Spinal cord (tissue), 10 donors: ENCODE measurements at places on chromosomes 6 and 20.

GRCh38 chr6:51550243-51550642 lies 537.2 kb downstream of the PKHD1 start:
- no peak overlapping the region for H3K4me3 ChIP-seq
- no peak for DNase-seq
- H3K27ac ChIP-seq: no peak overlapping the region
- H3K27me3 ChIP-seq: no peaks in the 10 kb centered on the region
- no peaks in the 10 kb centered on the region for H3K4me1 ChIP-seq

GRCh38 chr6:168599769-168600330 lies 158.9 kb downstream of the SMOC2 start:
- DNase-seq: no peak
- H3K27ac ChIP-seq: no peak overlapping the region
- no peak overlapping the region for H3K4me3 ChIP-seq

- no peak for DNase-seq
- no peaks in the 10 kb centered on the region for H3K27me3 ChIP-seq
- no peak overlapping the region for H3K4me3 ChIP-seq
- no peaks in the 10 kb centered on the region for H3K36me3 ChIP-seq
- no peaks in the 10 kb centered on the region for H3K4me1 ChIP-seq
Observed at GRCh38 chr6:147000545-147001488, 203.4 kb upstream of the STXBP5 start.

DNA sequence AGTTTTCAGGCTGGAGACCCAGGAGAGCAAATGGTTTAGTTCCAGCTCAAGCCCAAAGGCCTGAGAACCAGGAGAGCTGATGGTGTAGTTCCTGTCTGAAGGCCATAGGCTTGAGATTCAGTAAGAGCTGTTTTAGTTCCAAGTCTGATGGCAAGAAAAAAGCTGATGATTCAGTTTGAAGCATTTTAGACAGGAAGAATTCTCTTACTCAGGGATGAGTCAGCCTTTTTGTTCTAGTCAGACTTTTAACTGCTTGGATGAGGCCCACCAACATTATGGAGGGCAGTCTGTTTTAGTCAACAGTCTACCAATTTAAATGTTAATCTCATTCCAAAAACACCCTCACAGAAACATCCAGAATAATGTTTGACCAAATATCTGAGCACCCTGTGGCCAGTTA lies 2.5 kb downstream of the ZSCAN26 start:
- H3K4me3 ChIP-seq: no peak overlapping the region
- H3K36me3 ChIP-seq: peaks cover 23% of the 10 kb centered on the region
- no peak overlapping the region for H3K27ac ChIP-seq
- H3K4me1 ChIP-seq: peaks cover 4% of the 10 kb centered on the region
- DNase-seq: no peak

GRCh38 chr6:2086326-2086965 lies 159.0 kb downstream of the GMDS start:
- H3K36me3 ChIP-seq: no peaks in the 10 kb centered on the region
- DNase-seq: no peak
- no peaks in the 10 kb centered on the region for H3K27me3 ChIP-seq
- no peak overlapping the region for H3K4me3 ChIP-seq
- H3K27ac ChIP-seq: peak overlapping the region; percentile 16

DNA sequence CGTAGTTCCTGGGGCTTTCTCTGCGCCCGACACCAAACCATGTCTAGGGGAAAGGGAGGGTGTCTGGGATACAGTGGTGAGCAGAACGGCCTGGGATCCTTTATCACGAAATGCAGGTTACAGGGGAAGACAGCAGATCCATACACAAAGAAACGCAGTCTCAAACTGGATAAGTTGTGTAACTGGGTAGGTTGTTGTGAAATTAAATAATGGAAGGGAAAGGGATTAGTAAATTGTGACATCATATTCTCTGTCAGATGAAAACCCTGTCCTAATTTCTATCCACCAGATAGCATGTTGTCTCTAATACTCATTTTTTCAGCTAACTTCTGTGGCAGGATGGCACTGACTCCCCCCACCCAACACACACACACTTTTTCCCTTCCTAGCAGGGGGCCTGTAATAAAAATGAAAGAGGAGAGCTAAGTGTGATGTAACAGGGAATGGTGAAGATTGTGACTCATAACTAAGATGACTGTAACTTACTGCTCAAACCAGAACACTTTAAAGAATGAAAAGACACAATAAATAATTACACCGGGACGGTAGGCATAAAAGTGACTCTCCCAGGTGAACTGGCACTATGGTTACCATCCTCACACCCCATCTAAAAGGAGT lies 769 bp upstream of the TRPC4AP start:
- H3K27me3 ChIP-seq: no peaks in the 10 kb centered on the region
- H3K27ac ChIP-seq: no peak overlapping the region
- H3K36me3 ChIP-seq: peaks cover 3% of the 10 kb centered on the region

- H3K36me3 ChIP-seq: no peaks in the 10 kb centered on the region
- H3K4me1 ChIP-seq: no peaks in the 10 kb centered on the region
- DNase-seq: no peak
- no peak overlapping the region for H3K27ac ChIP-seq
Observed at GRCh38 chr6:27575594-27576361, 102.9 kb upstream of the ZNF184 start.

- DNase-seq: no peak
- H3K4me1 ChIP-seq: peaks cover 30% of the 10 kb centered on the region
Observed at GRCh38 chr20:63536997-63537524, at the start of gene PTK6. TSS of gene PTK6 (minus strand) at chr20:63537376. CDS start at chr20:63537314, 62 bp downstream.

DNA sequence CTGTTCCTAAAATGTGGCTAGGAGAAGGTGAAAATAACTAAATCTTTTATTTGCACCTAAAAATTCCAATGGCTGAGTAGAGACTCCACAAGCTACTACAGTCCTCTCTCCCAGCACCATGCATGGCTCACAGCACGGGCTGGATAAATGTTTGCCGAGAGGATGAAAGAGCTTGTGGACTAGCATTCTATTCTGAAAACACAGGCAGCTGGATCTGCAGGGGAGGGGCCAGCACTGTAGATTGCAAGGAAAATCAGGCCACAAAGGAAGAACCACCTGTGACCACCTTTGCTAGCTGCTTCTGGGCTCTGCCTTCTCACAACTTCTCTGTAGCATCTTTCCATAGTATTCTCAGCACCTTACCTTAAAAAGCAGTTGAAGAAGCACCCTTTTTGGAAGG lies 46.6 kb downstream of the CLIC5 start:
- H3K4me1 ChIP-seq: no peaks in the 10 kb centered on the region
- H3K27ac ChIP-seq: no peak overlapping the region
- DNase-seq: no peak

- no peak for DNase-seq
- no peaks in the 10 kb centered on the region for H3K27me3 ChIP-seq
- no peak overlapping the region for H3K27ac ChIP-seq
- H3K4me3 ChIP-seq: no peak overlapping the region
Observed at GRCh38 chr6:14119784-14120183, 2.2 kb downstream of the CD83 start.

GRCh38 chr20:10711903-10712451 lies 38.2 kb upstream of the JAG1 start:
- no peaks in the 10 kb centered on the region for H3K4me1 ChIP-seq
- no peaks in the 10 kb centered on the region for H3K36me3 ChIP-seq
- H3K27me3 ChIP-seq: no peaks in the 10 kb centered on the region
- no peak overlapping the region for H3K4me3 ChIP-seq
- no peak for DNase-seq

GRCh38 chr20:40945754-40946450 lies 82.7 kb upstream of the TOP1 start:
- DNase-seq: peak; percentile 62
- H3K27ac ChIP-seq: no peak overlapping the region
- H3K27me3 ChIP-seq: peaks cover 6% of the 10 kb centered on the region
- H3K36me3 ChIP-seq: no peaks in the 10 kb centered on the region
- no peak overlapping the region for H3K4me3 ChIP-seq

DNA sequence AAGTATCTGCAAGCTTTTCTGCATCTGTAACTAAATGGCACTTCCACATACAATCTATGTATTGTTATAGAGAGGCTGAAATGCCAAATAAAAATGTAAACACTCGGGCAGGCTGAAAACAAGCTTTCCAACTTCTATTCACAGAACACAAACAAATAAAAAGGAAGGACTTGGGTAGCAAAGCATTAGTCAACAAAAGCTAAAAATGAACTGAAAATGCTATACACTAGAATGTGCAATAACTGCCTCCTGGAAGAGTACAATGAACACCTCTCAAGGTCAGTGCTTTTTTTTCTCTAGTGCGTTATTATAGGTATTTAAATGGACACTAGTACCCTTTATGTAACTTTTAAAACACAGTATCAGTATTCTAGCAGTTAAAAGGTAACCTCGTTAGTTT lies 31.4 kb downstream of the STK38 start:
- H3K4me3 ChIP-seq: no peak overlapping the region
- DNase-seq: no peak
- H3K36me3 ChIP-seq: peaks cover 22% of the 10 kb centered on the region
- H3K27ac ChIP-seq: no peak overlapping the region

DNA sequence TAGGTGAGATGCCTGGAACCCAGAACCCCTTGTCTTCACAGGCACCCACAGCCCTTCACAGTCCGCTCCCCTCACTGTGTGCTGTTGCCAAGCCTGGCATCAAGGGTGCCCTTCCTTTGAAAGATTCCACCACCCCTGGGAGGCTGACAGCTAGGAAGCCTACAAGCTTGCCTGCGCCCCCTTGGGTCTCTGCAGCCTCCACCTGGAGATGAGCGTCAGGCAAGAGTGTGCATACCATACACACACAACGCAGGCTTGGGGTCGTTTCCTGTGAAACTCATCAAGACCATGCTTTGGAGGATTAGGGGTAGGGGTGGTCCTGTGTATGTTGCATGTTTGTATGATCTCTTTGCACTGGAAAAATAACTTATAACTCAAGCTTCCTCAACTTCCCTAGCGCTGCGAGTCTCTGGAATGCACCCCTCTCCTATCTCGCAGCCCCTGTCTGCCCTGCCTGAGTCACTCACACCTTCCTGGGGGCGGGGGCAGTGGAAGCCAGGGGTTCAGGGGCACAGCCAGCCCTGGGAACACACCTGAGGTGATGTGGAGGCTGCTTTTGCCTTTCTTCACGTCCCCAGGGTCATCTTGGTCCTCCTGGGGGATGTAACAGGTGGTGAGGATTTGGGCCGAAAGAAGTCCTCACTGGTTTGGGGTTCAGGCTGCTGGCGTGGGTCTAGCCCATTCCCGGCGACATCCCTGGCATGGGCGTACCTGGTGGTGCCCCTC lies 67.2 kb downstream of the SSR1 start:
- peaks cover 6% of the 10 kb centered on the region for H3K4me1 ChIP-seq
- peaks cover 34% of the 10 kb centered on the region for H3K36me3 ChIP-seq
- no peak for DNase-seq
- H3K4me3 ChIP-seq: no peak overlapping the region
- no peak overlapping the region for H3K27ac ChIP-seq
- no peaks in the 10 kb centered on the region for H3K27me3 ChIP-seq

GRCh38 chr6:89921691-89922090 lies 27.4 kb downstream of the GJA10 start:
- H3K4me3 ChIP-seq: no peak overlapping the region
- no peaks in the 10 kb centered on the region for H3K4me1 ChIP-seq
- no peaks in the 10 kb centered on the region for H3K27me3 ChIP-seq
- DNase-seq: no peak
- H3K27ac ChIP-seq: no peak overlapping the region

DNA sequence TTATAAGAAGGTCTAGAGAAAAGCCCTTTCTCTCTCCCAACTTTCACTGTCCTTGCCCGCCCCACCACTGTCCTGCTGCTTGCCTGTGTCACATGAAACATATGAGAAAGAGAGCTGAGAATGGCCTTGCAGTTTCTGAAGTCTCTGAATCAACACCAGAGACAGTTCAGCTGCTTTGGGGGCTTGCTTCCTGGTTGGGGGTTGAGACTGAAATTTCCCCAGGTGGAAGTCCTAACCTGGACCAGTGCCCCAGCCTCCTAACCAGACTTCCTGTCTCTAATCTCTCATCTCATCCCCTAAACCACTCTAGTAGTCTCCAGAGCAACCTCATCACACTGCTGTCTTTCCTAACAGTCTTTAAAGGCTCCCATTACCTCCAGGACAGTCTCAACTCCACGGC lies 10.7 kb downstream of the TRAM2 start:
- no peaks in the 10 kb centered on the region for H3K36me3 ChIP-seq
- no peak for DNase-seq
- H3K4me1 ChIP-seq: peaks cover 12% of the 10 kb centered on the region
- no peaks in the 10 kb centered on the region for H3K27me3 ChIP-seq
- no peak overlapping the region for H3K27ac ChIP-seq
- H3K4me3 ChIP-seq: no peak overlapping the region

GRCh38 chr6:40642190-40642589 lies 55.0 kb upstream of the LRFN2 start:
- DNase-seq: no peak
- H3K4me1 ChIP-seq: peaks cover 11% of the 10 kb centered on the region
- no peaks in the 10 kb centered on the region for H3K27me3 ChIP-seq
- H3K36me3 ChIP-seq: no peaks in the 10 kb centered on the region
- no peak overlapping the region for H3K4me3 ChIP-seq
- H3K27ac ChIP-seq: no peak overlapping the region

DNA sequence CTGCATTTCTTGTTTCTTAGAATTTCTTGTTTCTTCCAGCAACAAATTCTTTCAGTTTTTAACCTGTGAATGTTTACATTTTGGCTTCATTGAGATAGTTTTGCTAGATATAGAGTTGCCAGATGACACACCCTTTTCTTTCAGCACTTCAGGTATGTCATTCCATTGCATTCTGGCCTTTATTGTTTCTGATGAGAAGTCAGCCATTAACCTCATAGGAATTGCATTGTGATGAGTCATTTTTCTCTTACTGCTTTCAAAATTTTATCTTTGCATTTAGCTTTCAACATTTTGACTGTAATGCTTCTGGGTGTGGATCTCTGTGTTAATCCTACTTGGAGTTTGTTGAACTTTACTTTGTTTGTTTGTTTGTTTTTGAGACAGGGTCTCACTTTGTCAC lies 440.3 kb upstream of the HS3ST5 start:
- no peak overlapping the region for H3K27ac ChIP-seq
- no peak overlapping the region for H3K4me3 ChIP-seq
- H3K36me3 ChIP-seq: no peaks in the 10 kb centered on the region
- no peaks in the 10 kb centered on the region for H3K27me3 ChIP-seq
- no peak for DNase-seq

DNA sequence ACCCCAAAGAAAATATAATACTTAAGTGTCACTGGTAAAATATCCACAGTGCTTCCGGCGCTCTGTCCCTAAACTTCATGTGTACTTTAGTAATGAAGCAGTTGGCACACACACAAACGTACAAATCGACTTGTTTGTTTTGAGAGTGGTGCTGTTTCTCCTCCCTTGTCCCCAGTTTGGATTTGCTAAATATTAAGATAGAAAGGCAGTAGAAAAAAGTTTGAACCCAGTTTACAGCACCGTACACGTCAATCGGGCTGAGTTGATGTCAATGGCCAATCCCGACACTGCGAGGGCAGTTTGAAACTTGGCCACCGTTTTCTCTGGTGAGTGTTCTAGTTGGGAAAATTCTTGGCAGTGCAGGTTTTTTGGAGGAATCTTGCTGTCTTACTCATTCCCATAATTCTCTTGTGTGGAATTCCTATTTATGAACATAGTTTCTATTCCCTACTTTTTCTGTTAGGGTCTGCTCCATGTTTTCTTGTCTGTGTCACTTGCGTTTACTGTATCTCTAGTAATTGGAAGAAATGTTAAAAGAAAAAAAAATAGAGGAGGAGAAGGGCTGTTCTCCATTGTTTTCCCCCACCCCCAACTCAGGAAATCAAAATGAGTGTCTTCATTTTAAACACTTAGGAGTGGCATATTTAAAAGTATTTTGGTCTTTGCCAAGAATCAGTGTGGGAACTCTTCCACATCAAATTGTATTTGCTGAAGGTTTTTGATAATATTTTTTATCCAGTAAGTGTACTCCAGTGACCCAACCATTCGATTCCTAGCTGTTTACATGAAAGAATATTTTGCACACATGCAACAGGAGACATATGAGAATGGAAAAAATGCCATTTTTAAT lies 72.3 kb downstream of the OR2B2 start:
- no peaks in the 10 kb centered on the region for H3K27me3 ChIP-seq
- peak overlapping the region; percentile 86 for H3K4me3 ChIP-seq
- no peaks in the 10 kb centered on the region for H3K36me3 ChIP-seq
- H3K4me1 ChIP-seq: peaks cover 8% of the 10 kb centered on the region
- no peak for DNase-seq
